ENCODE measurements at places on chromosomes 12 and 14. TPM values are rescaled to one million over a fixed set of nuclear protein-coding genes. Genes with fewer than 3 reads are reported as not detected.
A peak's percentile ranks its signal among the peaks of the same experiment; 100 is the strongest.

The HCAR2 gene
- not detected for polyA plus RNA-seq

The SLC22A17 gene
- polyA plus RNA-seq: 20.7 TPM

DNA sequence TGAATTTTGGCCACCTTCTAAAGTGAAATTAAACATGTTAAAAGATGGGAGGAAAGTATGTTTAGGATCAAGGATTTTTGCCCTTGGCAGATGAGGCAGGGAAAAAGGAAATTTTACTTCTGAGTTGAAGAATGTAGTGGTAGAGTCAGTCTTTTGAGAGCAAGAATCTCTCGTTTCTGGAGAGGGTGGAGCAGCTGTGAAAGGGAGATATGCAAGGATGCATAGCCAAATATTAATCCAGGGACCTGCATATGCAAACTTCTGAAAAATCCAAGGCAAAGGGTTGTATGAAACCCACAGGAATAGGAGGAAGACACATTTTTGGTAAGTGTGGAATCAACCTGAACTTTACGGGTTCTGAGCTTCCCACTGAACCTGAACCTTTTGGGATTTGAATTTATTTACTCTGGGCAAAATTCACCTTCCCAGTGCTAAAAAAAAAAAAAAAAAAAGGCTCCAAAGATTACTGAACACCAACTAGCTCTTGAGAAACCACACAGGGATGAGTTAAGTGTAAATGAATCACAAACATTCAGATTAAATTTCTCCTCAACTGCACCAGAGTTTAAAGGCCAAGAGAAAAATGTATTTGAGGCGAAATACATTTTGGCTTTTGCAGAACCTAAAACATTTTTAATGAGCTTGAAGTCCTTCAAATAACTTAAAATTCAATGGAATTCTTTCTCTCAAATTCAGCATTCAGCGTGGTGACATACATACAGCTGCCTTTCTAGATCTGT lies 187.1 kb upstream of the CDKN3 start:
- DNase-seq: no peak

DNA sequence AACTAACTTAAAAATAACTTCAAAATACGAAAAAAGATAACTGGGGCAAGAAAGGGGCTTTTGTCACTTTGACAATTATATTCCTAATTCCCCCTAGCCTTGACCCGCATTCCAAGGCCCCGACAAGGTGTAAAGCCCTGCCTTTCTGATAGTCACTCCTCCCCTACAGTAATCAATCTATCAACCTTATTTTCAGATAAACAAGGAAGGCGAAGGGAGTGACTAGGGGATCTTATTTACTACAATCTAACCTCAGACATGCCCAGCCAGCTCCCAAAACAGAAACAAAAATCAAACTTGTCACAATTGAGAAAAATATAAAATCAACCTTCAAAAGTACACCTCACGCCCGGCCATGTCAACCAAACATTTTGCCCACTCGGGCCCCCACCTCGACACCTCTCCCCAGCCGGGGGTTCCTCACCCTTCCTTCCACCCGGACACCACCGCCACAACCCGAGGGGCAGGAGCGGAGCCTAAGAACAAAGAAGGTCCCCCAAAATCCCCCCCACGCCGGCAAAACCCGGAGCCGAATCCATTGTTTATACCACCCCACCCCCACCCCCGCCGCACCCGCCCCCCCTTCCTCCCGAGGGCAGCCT lies 562 bp downstream of the ZFYVE1 start:
- peak; percentile 6 for DNase-seq

GRCh38 chr12:85130646-85131045 lies 94.5 kb downstream of the LRRIQ1 start:
- no peak for DNase-seq

DNA sequence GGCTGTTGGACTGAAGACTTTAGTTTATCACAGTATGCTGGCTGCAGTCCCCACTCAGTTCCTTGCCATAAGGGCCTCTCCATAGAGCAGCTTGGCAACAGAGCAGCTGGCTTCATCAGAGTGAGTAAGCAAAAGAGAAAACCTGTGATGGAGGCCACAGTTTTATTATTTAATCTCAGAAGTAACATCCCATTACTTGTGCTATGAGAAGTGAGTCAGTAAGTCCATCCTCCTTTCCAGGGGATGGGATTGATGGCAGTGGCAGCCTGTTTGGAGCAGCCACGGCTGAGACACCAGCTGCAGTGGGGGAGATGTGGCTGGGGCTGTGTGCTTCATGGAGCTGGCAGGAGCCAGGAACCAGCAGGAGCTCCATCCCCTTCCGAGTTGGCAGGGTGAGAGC lies 138.5 kb upstream of the SRRM4 start:
- DNase-seq: peak; percentile 10

- no peak for DNase-seq
Measured at GRCh38 chr14:77375973-77376770, 722 bp downstream of the TMED8 start.
